ENCODE measurements at places on chromosomes 11 and 22.

- peak; percentile 33 for DNase-seq
Measured at GRCh38 chr11:63687845-63688244, 6.5 kb downstream of the RTN3 start.

DNA sequence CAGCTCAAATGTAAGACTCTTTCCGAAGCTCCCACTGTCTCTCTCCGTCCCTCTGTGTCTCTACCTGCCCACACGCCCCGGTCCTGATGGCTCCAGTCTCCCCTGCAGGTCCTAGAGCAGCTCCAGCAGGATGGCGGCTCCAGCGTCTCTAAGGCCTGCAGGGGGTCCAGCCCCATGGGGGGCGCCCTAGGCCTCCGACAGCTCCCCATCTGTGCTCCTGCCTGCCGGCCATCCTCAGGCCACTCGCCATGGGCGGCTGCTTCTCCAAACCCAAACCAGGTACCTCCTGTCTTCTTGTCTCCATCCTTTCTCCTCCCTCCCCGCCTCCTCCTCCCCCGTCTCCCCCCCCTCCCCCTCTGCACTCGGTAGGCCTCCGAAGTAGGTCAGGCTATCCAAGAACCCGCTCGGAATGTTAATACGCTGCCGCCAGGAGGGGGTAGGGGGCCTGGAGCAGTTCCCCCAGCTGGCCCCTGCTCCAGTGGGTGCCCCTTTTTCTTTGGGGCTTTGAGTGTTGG is 699 bp downstream of the AIFM3 start:
- DNase-seq = no peak

DNA sequence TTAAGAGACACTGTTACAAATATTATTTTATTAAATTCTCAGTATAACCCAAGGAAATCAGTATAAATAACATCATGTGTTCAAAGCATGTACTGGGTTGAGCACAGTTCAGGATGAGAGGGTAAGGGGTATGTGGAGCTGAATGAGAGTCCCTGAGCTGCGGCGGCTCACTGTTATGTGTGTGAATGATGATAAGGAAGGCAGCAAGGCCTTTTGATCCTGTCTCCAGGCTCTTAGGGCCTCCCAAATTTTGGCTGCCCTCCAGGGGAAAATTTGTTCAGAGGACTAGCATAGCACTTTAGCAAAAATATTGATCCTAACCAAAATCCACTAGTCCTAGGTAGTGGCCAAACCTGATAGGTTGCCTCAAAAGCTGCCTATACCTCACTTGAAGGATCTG is 86.1 kb upstream of the SPON1 start:
- DNase-seq = no peak

GRCh38 chr11:97463891-97464290 is 1074.1 kb downstream of the JRKL start:
- no peak for DNase-seq

DNA sequence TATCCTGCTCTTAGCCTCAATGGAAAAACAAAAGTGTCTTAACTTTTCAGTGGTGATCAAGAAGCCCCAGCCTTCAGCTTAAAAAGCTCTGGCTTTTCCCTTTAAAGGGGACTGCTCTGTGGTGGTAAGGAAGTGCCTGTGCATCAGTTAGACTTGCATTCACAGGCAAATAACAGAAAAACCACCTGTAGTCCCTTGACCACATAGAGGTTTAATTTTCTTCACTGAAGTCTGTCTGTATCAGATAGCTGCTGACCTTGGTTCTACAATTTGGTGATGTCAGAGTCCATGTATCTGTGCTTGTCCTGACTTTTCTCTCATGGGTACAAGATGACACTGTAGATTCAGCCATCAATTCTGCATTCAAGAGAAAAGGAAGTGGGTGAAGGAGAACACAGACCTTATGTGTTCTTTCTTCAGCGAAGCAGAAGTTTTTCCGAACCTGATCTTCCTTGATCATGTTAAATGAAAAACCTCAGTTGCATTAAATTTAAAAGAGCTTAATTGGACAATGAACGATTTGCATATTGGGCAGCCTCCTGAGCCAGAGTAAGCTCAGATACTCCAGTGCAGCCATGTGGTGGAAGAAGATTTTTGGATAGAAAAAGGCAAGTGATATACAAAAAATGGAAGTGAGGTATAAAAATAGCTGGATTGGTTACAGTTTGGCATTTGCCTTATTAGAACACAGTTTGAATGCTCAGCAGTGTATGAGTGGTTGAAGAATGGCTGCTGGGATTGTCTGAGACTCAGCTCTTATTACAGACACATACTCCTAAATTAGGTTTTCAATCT is 43.2 kb upstream of the RDX start:
- DNase-seq = no peak

DNA sequence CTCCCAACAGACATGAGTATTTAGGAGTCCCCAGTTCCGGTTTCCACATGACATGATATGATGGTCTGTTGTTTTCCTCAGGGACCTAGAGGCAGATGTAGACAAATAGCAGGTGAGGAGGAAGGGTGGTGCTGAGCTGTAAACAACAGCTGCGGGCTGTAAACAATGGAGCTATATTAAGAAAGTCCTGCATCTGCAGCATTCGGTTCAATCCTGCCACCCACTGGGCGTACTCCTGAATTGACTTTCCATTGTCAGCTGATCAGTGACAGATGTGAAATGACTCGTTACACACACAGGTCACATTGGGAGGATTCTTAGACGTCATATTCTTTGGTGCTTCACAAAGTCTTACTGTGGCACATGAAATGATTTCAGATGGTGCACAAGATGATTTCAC is 26.8 kb upstream of the RAG1 start:
- peak; percentile 9 for DNase-seq

DNA sequence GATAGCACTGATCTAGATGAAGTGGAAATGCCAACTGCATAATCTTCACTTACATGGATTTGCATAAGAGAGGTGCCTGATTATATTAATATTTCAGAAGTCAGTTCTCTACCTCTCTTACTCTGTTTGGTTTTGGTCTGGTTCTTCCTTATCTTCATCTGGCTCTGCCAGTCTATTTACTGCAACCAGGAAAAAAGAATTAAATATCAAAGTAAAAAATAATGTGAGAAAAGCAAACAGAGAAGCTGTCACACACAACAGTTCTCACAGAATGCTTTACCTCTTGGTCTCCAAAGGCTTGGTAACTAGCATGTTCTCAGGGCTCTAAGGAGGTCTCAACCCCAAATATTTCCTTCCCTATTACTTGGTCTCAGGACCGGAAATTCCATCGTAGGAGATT is 6.7 kb downstream of the VSIG10L2 start:
- no peak for DNase-seq

DNA sequence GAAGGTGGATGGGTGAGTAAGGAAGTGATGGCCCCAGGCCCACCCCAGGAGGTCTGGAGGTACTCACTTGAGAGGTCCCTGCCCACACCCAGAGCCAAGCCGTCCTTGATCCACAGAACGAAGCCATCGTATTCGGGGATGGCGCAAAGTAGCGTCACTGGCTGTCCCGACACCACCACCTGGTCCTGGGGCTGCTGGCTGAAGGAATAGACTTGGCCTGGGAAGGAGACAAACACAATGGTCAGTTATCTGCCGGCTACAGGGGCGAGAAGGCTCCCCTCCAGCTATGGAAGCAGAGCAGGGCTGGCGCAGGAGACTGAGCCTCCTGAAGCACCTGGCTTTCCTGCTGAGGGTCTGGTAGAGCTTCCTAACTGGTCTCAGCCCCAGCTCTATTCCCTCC is 171.0 kb downstream of the ST3GAL4 start:
- no peak for DNase-seq

DNA sequence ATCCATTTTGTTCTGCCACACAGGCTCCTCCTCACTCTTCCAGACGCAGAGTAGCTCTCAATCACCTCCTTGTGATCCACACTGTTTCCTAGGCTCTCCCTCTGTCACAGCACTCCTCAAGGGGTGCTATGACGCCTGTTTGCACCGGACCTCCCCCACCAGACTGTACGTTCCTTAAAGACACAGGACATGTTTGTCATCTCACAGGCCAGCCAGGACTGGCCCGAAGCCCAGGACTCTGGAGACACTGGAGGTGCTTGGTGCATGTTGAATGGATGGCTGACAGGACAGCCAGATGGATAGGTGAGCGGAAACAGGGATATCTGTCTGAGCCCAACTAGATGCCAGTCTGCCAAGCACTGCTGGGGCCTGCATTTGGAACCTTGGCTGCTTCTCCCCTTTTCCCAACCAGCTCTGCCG is 13.6 kb downstream of the PLA2G6 start:
- no peak for DNase-seq

DNA sequence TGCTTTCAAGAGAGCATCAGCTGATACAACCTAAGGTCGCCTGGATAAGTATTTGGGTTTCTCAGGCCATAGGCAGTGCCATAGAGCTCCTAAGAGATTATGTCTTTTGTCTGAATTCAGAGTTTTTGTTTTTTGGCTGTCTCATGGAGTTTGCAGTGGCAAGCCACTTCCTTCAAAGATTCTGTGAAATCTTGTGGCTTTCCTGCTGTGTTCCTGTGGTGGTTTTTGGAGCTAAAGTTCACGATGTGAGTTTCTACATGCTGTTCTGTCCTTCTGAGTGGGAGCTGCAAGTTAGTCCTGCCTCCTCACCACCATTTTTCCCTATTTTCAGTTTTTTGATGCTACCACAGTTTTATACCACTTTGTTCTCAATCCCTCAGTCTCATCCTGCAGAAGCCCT is 111.4 kb downstream of the COMMD9 start:
- no peak for DNase-seq

GRCh38 chr11:83521647-83522596 is 235.8 kb upstream of the CCDC90B start:
- DNase-seq = no peak

DNA sequence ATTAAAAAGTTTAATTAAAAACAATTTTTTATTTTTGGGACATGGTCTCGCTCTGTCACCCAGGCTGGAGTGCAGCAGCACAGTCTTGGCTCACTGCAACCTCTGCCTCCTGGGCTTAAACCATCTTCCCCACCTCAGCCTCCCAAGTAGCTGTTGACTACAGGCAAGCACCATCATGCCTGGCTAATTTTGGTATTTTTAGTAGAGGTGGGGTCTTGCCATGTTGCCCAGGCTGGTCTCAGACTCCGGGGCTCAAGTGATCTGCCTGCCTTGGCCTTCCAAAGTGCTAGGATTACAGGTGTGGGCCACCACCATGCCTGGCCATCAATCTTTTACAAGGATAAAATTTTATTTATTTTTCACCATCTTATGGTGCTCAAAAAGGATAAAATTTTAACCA is 43.3 kb upstream of the PHOX2A start:
- DNase-seq = no peak

DNA sequence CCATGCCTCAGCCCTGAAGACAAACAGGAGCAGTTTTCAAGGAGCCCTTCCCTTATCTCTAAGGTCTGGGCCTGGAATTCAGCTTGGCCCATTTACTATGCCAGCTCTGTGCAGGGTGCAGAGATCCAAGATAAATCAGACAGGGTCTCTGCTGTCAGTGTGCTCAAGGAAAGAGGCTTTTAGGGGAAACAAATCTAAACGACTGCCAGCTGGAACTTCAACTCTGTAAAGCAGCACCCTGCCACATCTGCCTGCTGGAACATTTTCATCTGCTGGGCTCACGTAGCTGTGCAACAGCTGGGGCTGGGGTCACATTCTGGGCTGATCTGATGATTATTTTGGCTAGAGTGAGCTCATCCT is 19.8 kb upstream of the EHF start:
- no peak for DNase-seq

DNA sequence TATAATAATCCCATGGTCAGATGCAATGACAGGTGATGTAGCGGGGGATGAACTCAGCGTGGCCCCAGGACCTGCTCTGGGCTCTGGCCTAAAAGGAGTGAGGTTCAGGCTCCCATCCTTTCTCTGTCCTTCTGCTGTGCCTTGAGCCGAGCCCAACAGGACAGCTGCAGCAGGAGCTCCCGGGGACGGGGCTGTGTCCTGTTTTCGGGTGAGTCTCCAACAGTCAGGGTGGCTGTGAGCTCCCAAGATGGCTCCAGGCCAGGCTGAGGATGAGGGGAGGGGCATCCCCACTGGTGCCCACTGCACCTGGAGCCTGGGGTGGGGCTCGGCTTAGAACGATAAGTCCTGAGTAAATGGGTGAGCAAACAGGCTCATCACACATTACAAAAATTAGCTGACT is 1385.0 kb downstream of the BRD1 start:
- no peak for DNase-seq

All from stimulated activated CD4-positive, alpha-beta T cell treated with anti-CD3 and anti-CD28 coated beads, Interleukin-4, amount 100 ng/mL, for 24 hours (primary cell).